ENCODE measurements at places on chromosomes 16 and 17.

DNA sequence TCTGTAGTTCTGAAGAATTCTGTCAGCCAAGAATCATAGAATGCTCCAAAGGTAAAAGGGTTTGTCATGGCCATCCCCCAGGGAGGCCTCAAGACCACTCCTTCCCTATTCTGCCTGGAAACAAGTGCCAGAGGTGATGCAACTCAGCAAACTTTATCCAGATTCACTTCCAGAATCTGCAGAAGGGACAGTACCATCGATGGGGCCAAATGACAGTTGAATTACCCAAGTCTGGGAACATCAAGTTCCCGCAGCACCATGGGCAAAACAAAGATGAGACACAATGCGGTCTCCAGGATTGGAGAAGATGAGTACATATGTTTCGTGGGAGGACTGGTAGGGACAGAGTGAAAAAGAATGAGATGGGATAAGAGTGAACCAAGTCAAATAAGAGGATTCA lies 13.7 kb upstream of the TAT start:
- no peak for DNase-seq

- no peak for DNase-seq
Measured at GRCh38 chr17:59338498-59338897, 7.0 kb downstream of the YPEL2 start.

GRCh38 chr17:34015253-34015652 lies 239.8 kb upstream of the CCL2 start:
- no peak for DNase-seq

DNA sequence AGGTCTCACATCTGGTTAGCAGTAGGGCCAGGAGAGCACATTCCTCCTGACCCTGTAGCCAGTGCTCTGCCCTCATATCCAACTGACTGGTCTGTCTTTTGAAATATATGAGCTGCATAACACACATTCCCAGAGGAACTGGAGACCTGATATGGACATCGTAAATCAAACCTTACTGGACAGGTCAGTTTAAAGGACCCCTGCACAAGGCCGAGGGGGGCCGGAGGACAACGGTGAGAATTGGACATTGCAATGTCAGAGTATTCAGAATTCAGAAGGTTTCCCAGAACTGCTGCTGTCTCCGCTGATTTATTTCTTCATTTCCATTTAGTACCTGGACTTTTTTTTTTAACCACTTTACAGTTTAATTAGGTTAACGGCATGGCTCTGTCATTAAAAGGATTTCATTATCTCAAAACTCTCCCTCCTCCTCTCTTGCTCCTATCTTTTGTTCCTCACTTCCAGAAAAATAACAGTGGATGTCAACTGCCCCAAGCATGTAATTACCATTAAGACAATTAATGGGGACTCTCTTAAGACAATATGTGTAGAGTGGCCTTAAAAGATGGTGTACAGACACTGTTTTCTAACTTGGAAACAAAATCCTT lies 4.9 kb downstream of the PMFBP1 start:
- no peak for DNase-seq

GRCh38 chr16:75025761-75026160 lies 26.9 kb downstream of the ZNRF1 start:
- no peak for DNase-seq

GRCh38 chr17:54948380-54948779 lies 20.1 kb downstream of the COX11 start:
- DNase-seq: no peak

DNA sequence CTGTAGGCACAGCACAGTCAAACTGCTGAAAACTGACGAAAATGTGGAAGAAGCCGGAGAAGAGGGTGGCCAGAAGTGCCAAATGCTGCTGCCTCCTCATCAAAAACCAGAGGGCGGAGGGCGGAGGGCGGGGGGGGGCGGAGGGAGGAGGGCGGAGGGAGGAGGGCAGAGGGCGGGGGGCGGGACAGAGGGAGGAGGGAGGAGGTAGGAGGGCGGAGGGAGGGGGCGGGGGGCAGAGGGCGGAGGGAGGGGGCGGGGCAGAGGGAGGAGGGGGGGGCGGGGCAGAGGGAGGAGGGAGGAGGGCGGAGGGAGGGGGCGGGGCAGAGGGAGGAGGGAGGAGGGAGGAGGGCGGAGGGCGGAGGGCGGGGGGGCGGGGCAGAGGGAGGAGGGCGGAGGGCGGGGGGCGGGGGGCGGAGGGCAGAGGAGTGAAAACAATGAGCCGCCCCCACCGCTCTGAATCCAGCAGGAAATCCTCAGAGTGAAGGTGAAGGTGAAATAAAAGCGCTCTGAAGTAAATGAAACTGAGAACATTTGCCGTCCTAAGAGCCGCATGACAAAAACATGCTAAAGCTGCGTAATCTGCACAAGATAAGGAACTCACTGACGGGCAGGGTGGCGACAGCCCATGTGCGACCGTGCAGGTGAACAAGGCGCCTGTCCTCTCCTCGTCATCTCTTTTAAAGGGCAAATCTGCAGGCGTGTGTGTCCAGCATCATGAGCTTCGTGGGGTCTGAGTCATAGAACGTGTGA lies 22.6 kb upstream of the CBFA2T3 start:
- DNase-seq: no peak

DNA sequence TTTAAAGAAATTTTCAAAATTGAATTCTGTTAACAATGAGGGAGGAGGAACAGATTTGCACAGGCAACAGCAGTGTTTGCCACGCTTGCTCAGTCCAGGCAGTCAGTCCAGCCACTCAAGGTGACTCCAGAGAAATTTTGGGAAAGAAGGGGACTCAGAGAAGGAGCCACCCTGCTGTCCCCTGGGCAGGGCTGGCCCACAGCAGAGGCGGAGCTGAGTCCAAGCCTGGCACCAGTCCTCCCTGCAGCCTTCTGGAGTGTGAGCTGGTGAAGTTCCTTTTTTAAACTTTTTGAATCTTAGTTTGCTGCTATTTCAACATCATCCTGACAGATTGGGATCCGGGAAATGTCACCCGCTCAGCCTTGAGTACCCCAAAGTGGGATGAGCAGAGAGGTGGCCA lies 14.5 kb upstream of the SLC47A2 start:
- DNase-seq: no peak

DNA sequence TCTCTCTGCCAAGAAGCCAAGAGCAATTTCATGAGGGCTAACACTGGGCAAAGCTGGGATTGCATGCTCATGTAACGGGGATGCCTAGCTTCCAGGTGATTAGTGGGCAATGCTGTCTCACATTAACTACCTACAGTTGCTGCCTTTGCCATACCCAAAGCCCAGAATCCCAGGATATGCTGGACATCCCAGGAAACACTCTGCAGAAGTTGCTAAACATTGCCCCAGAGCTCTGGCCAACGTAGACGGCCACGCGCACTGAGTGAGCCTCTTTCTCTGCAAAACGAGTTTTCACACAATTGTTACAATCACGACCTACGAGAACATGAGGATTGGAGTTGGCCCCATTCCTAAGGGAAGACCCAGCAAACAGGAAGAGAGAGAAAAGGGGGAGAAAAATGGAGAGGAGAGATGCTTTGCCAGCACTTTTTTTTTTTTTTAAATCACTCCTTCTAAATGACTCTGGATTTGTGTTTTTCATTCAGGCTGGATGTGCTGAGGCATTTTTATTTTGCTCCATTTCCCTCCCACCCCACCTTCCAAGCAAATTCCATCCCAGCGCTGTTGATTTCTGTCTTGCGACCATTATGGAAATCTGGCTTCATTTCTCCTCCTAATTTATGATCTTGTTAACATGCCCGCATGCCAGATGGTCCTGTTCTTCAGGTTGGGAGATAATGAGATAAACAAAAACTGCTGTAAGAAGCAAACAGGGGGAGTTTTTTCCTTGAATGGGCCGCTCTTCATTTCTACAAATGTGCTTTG lies 112.8 kb upstream of the DNAH9 start:
- DNase-seq: no peak

DNA sequence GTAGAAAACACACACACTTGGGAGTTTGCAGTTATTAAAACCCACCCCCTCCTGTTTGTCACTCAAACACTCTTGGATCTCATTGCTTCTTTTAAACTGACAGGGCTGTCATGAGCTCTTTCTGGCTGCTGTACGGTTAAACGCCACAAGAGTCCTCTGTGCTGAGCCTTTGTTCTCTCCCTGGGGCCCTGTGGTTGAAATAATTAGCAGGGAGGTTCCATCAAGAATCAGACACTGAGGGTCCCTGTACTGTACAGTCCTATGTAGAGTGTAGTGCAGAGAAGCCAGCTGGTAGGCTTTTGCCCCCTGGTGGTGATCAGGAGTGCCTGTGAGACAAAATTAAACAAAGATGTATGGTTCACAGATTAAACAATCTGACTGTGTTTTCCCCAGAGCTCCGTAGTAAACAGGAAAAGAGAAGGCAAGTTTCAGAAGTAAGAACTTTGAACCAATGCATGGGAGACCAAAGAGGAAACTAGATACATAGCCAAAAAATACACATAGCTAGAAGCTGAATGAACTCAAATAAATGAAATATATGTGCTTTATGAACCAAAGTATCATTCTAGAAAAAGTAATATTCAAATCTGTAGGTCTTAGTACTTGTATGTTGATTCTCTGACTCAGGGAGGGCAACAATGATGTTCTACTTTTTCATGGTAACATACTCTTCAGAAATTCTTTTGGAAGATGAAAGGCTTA lies 1.4 kb upstream of the SSH2 start:
- DNase-seq: peak; percentile 38

- no peak for DNase-seq
Measured at GRCh38 chr17:48632579-48633265, 6.6 kb upstream of the HOXB9 start.

DNA sequence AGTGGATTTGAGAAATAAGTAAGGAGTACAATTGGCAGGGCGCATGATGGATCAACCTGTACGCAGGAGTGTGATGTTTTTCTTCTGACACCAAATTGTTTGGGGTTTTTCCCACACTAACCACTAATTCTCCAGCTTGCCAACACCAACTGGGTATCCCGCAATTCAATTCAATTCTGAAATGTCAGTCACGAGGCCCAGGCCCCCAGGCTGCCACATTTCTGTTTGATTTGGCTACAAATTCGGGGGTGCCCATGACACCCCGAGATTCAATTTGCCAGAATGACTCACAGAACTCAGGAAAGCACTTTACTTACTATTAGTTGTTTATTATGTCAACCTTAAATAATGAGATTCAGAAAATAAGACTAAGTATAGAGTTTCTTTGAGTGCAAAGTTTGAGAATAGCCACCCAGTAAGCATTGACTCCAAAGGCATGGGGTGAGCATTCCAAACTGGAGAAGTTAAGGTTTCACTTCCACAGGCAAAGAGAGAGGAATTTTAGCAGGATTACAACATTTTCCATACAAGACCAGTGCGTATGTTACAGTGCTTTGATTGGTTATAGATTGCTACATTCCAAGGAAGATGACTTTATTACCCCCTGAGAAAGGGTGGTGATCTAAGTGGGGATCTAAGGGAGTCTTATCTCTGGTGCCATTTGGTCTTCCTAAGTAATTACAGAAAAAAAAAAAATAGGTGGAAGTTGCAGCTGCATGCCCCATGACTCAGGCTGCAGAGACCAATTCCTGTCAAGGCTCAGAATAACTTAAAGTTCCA lies 11.5 kb downstream of the SLC46A1 start:
- no peak for DNase-seq

GRCh38 chr17:27818401-27819105 lies 18.2 kb upstream of the NOS2 start:
- DNase-seq: no peak

- DNase-seq: no peak
Measured at GRCh38 chr17:73462823-73463222, 151.0 kb upstream of the CDC42EP4 start.

GRCh38 chr16:20568404-20568803 lies 7.8 kb downstream of the ACSM2B start:
- no peak for DNase-seq

DNA sequence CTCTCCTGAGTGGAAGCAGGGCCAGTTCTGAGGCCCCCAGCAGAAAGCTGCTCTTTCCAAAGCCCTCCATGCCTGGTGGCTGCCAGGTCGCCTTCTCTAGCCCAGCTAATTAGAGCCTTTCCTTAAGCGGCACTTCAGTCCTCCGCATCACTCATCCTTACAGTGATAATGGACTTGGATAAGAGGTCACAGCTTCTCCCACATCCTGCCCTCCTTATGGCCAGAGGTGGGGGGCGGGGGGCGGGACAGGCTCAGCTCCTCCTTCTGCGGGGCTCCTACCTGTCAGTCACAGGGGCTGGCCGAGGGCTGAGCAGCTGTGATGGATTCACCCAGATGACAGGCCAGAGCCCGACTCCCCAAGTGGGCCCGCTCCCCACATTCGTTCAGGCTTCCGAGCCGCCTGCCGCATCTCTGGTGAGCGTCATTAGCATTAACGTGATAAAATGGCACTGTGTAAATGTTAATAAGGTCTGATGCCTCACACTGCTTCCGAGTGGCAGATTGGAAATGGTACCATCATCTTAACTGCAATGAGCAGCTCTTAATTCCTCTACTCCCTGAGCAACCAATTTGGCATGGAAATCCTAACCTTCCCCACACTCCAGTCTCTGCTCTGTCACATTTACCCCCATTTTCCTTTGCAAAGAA lies 41.3 kb downstream of the GRIN2C start:
- DNase-seq: no peak

GRCh38 chr16:62383941-62384340 lies 347.7 kb upstream of the CDH8 start:
- no peak for DNase-seq

- DNase-seq: no peak
Measured at GRCh38 chr16:75074304-75074793, 42.2 kb downstream of the LDHD start.

- DNase-seq: no peak
Measured at GRCh38 chr17:37786481-37786880, 41.6 kb upstream of the HNF1B start.

DNA sequence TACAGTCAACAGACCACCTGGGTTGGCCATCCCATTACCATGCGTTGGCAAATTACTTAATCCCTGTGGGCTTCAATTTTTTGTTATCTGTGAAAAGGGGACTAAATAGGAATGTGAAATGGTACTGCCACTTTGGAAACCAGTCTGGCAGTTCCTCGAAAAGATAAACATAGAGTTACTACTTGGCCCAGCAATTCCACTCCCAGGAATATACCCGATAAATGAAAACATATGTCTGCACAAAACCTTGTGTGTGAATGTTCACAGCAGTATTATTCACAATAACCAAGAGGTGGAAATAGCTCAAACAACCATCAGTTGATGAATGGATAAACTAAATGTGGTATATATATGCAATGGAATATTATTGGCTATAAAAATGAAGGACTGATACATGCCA lies 87.9 kb downstream of the TANGO6 start:
- no peak for DNase-seq

DNA sequence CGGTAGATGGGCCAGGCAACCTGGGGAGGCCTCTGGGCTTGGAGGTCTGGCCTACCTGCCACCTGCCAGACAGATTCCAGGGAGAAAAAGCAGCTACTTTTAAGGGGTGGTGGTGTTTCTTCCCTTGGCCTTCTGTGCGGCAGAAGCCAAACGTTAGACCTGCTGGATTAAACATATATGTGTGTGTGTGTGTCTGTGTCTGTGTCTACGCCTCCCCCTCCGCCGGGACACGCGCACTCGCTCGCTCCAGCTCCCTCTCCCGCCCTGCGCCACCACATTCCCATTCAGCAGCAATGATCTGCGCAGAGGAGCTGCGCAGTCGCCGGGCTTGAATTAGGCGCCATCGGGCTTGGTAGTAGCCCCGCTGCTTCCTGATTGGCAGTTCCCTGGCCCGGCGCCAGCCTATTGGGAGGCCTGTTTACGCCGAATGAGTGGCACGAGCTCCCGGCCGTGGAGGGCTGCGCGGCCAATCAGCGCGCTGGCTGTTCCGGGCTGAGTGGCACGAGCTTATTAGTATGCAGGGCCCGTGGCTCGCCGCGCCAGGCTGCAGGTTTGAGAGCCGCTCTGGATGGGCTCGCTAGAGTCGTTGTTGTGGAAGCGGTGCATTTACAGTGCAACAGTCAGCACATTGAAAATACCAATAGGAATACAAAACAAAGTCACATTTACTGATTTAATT lies at the start of gene BAHCC1:
TSS of gene BAHCC1 (plus strand) at position 537 of the 679 bp plus-strand sequence. CDS start 4,283 bp downstream, outside the sequence.
- peak; percentile 45 for DNase-seq

GRCh38 chr17:62857526-62857925 lies 49.4 kb upstream of the MARCHF10 start:
- no peak for DNase-seq

Measured in stimulated activated CD4-positive, alpha-beta T cell treated with anti-CD3 and anti-CD28 coated beads, TNF-alpha, amount 100 ng/mL, for 1 hour (primary cell).